Bronchial epithelial cell (primary cell): ENCODE measurements at places on chromosomes 7 and 10. TPM values are rescaled to one million over a fixed set of nuclear protein-coding genes. Genes with fewer than 3 reads are reported as not detected.
A peak's percentile ranks its signal among the peaks of the same experiment; 100 is the strongest.

GRCh38 chr10:90587081-90587491 lies 270.8 kb downstream of the HTR7 start:
- DNase-seq: peak; percentile 71

The WNT2 gene
- total RNA-seq: under 0.01 TPM in 1 of 2 replicates, not detected in the other

The ARL4A gene
- total RNA-seq: 54.8 and 58.0 TPM in 2 replicates

- no peak for DNase-seq
Observed at GRCh38 chr7:44311561-44312495, 13.6 kb downstream of the CAMK2B start.

The PON3 gene
- 0.64 and 1.3 TPM in 2 replicates for total RNA-seq

DNA sequence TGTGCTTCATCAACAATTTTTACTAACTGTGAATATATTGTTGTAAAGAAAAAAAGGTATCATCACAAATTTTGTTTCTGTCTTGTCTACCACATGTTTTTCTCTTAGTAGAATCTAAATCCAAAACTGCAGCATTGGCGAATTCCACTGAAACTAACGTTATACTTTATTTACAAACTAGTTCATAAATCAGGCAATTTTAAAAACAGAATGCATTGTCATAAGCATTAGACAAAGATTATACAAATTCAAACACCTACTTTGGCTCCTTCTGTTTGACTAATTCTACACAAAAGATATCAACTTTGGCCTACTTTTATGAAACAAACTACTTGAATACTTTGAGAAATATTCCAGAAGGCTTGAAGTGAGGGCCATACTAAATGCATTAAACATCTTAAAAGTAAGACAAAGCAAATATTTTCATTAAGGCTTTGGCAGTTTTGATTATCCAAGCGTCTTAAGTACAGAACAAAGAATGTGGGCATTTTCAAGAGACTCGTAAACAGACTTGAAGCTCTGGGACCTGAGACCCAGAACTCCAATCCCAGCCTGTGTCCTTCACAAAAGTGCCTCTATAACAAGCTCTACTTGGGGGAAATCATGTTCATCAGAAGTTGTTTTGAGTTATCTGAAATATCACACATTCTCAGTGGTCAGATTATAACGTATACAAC lies 81.0 kb downstream of the CPVL start:
- DNase-seq: no peak

DNA sequence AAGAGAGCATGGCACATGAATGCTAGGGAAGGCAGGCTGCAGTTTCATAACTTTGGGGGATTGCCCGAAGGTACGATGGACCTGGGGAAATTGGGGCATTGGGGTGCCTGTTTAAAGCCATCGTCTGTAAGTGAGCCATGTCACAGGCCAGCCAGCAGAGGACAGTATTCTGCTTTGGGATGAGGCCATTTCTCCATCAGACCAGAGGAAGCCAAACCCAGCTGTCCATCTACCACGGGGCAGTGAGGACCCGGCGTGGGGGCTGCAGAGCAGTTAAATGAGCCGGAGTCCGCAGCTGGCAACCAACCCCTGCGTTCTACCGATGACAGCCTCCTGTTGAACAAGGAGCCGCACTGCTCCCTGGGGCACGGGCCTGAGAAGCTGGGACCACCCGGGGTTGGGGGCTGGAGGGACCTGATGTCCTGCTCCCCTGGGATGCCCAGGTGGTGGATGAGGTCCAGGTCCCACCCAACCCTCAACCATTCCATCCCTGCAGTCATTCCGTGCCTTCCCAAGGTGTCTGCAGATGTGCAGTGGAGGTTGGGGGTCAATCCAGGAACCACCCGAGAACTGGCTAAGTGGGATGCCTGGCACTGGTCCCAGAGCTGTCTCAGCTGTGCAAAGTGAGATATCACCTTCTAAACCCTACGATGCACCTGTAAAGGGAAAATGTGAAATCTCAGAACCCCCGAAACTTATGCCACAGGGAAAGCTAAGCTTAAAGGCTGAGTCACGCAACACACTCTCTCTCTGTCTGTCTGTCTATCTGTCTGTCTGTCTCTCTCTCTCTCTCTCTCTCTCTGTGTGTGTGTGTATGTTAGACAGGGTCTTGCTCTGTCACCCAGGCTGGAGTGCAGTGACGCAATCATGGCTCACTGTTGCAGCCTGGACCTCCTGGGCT lies 12.1 kb upstream of the RHBDD2 start:
- DNase-seq: peak; percentile 61
